ENCODE measurements at places on chromosomes 4 and X. TPM values are rescaled to one million over a fixed set of nuclear protein-coding genes. Genes with fewer than 3 reads are reported as not detected.

DNA sequence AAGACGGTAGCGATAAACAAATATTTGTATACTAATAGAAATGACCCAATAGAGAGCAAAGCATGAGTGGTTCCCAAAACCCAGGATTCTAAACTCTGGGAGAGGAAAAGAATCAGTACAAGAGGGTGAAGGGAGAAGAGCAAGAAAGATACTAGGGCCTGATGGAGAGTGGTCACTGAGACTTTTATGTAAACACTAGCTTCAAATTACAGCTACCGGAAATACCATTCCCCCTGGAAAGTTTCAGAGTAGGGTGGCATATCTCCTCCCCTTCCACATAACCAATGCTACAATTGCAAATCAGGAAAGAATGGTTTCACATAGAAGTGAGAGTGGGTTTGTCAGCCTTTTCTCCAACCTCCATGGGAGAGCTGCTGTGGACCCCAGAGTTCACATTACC is 77.1 kb downstream of the EIF4E start:
- H3K27ac ChIP-seq: no peak overlapping the region
- no peak overlapping the region for H3K4me3 ChIP-seq
- H3K27me3 ChIP-seq: no peaks in the 10 kb centered on the region

Gene LANCL3
- total RNA-seq: 5.3 TPM

Gene DHRSX
- 69.4 TPM for total RNA-seq

GRCh38 chr4:31022702-31023101 is 302.5 kb downstream of the PCDH7 start:
- DNase-seq: no peak
- H3K4me1 ChIP-seq: no peaks in the 10 kb centered on the region
- H3K4me3 ChIP-seq: no peak overlapping the region

All from stomach (tissue), 19 donors.